Heart right ventricle (tissue), 16 donors: ENCODE measurements at places on chromosomes 3 and 15.

GRCh38 chr15:48800811-48801455, 9.9 kb downstream of the CEP152 start:
- H3K27ac ChIP-seq, result no peak overlapping the region
- no peaks in the 10 kb centered on the region for H3K4me1 ChIP-seq

DNA sequence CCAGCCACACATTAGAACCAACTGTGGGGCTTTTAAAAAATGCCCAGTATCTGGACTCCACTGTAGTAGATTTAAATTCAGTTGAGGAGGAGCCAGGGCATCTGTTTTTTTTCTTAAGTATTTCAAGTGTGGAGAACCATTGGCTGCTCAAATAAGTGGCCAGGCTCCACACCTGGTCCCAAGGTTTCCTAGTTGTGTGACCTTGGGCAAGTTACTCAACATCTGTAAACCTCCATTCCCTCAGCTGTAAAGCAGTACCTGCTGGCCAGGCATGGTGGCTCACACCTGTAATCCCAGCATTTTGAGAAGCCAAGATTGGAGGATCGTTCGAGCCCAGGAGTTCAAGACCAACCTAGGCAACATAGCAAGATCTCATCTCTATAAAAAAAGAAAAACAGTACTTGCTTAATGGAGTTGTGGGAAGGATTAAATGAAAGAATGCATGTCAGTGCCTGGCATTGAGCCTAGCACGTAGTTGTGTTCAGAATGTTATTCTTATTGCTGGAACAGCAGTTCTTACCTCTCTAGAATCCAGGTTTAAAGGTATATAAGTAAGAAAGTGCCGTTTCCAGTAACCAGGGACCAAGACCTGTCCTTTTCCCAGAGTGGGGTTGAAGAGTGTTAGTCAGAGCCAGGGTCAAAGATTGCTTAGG, 2.0 kb downstream of the PPP1R14D start:
- DNase-seq, result no peak
- H3K4me1 ChIP-seq, result no peaks in the 10 kb centered on the region
- H3K36me3 ChIP-seq, result no peaks in the 10 kb centered on the region
- H3K27me3 ChIP-seq, result no peaks in the 10 kb centered on the region
- H3K4me3 ChIP-seq, result no peak overlapping the region

- no peaks in the 10 kb centered on the region for H3K4me1 ChIP-seq
- peaks cover 55% of the 10 kb centered on the region for H3K36me3 ChIP-seq
- no peak for DNase-seq
- no peak overlapping the region for H3K27ac ChIP-seq
- no peaks in the 10 kb centered on the region for H3K27me3 ChIP-seq
Measured at GRCh38 chr3:57855281-57855680, 99.2 kb downstream of the SLMAP start.

DNA sequence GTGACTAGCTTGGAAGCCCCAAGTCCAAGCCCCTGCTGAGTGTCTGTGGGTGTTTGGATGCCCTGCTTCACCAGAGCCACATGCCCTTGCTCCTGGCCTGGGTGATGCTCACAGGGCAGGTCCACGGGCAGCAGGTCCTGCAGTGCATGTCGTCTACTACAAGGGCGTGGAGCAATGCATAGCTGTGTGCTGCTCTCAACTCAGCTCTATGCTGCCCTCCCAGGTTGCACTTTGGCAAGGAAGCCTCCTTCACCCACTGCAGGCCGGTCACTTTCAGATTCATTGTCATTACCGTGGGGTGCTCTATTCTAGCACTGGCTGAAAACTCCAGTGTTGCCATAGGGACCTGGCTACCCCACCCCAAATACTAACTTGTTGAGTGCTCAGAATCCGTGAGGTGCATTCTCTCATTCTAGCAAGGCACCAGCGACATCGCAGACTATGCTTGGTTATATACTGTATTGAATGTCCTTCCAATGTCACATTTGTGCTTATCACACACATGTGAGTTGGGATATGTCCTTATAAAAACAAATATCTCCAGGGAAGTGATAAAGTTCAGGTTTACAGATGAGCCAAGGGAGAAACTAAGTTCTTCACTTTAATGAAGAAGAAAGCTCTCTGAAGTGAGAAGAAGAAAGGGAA, 51.8 kb downstream of the GRAMD1C start:
- H3K4me1 ChIP-seq, result no peaks in the 10 kb centered on the region
- no peak overlapping the region for H3K4me3 ChIP-seq
- H3K36me3 ChIP-seq, result no peaks in the 10 kb centered on the region
- H3K27ac ChIP-seq, result no peak overlapping the region

DNA sequence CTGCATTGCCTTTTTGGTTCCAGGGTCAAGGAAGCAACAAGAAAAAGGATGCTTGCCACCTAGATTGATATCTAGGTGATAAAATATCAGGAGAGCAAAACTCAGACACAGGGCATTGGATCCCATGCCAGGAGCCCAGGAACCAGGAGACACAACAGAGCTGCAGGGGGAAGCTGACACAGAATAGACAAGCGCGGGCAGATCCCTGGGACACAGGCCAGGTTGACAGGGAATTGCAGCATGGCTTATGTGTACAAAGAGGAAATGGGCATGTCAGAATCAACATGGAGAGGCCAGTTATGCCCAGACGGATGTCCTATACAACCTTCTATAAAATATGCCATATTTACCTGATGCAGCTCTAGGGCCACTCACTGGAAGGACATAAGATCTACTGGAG, 84.2 kb downstream of the SEMA6D start:
- H3K36me3 ChIP-seq, result no peaks in the 10 kb centered on the region
- no peaks in the 10 kb centered on the region for H3K27me3 ChIP-seq
- no peak overlapping the region for H3K27ac ChIP-seq
- DNase-seq, result no peak

- H3K4me3 ChIP-seq, result no peak overlapping the region
- H3K27ac ChIP-seq, result no peak overlapping the region
- H3K36me3 ChIP-seq, result no peaks in the 10 kb centered on the region
- DNase-seq, result no peak
- H3K27me3 ChIP-seq, result no peaks in the 10 kb centered on the region
Measured at GRCh38 chr3:15299036-15299435, 33.4 kb downstream of the SH3BP5 start.

DNA sequence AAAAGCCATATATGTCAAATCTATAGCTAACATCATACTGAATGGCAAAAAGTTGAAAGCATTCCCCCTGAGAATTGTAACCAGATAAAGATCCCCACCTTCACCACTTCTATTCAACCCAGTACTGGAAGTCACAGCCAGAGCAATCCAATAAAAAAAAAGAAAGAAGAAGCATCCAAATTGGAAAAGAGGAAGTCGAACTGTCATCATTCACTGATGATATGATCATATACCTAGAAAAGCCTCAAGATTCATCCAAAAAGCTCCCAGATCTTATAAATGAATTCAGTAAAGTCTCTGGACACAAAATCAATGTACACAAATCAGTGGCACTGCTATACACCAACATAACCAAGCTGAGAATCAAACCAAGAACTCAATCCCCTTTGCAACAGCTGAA, 97.4 kb downstream of the CBLB start:
- H3K27me3 ChIP-seq, result no peaks in the 10 kb centered on the region
- H3K27ac ChIP-seq, result no peak overlapping the region
- no peak overlapping the region for H3K4me3 ChIP-seq
- no peak for DNase-seq
